ENCODE measurements at places on chromosomes 11 and 22. TPM values are rescaled to one million over a fixed set of nuclear protein-coding genes. Genes with fewer than 3 reads are reported as not detected.
A peak's percentile ranks its signal among the peaks of the same experiment; 100 is the strongest.

FJX1 gene
- 7.9 TPM for total RNA-seq

DNA sequence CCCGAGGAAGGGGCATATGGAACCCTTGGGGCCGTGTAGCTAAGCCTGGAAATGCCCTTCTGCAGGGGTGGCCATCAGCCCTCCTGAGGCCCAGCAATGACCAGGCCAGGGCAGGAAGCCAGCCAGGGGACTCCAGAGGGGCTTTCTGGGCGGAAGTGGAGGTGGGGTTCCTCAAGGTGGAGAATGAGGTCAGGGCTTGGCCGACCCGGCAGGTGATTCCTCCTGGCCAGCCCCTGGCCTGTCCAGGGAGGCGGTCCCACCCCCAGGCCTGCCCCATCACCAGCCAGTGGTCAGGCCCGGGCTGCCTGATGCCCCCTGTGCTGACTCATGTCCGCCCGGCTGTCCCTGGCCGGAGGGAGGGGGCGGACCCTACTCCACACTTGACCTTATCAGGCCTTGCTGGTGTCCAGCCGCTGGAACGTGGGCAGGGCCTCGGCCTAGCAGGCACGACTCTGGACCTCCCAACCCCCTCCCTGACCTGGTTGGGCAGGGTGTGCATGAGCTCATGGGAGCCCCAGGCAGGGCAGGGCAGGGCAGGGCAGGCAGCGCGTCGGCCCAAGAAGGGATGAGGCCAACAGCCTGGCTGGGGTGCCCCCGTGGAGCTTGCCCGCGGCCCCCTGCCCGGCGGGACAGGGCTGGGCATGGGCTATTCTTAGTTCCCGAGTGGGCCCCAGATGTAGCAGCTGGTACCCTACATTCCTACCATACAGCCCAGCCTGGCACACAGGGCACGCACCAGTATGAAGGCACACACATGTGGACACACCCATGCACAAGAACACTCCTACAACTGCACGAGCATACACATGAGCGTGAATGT lies 35.9 kb downstream of the RPL3 start:
- DNase-seq: no peak

GRCh38 chr11:62705880-62706849 lies 1.1 kb downstream of the BSCL2 start:
- DNase-seq: peak; percentile 98

DNA sequence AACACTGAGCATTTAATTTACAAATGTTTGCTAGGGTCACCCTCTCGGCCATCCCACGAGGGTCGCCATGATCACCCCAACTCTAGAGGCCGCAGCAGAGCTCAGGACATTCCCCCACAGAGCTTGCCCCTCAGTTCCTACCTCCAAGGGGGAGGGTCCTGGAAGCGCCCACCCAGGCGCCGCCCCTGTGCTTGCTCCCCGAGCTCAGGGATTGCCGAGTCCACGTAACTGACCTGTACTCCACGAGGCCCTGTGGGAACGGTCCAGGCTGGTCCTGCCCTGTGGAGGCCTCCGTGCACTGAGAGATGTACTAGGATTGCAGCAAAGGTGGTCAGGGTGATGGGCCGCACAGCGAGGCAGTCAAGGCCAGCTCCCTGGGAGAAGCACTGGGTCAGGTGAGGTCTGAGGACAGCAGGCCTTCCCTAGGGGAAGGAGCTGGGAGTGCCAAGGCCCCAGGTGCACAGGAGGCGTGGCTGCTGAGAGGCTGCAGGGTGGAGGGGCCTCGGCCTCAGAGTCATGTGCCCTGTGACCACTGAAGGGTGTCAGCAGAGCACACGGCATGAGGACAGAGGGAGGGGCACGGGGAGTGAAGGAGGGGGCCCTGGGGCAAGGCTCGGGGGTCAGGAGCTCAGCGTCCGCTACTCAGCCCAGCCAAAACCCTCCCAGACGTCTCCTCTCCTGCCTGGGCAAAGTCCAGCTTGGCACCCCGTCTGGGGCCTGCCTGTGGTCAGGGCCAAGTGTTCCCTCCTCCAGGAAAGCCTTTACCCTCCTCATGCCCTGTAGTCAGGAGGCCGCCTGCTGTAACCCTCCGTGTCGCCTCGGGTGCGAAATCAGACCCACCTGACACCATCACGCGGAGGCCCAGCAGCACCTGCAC lies 2.4 kb upstream of the MIOX start:
- peak; percentile 80 for DNase-seq

DNA sequence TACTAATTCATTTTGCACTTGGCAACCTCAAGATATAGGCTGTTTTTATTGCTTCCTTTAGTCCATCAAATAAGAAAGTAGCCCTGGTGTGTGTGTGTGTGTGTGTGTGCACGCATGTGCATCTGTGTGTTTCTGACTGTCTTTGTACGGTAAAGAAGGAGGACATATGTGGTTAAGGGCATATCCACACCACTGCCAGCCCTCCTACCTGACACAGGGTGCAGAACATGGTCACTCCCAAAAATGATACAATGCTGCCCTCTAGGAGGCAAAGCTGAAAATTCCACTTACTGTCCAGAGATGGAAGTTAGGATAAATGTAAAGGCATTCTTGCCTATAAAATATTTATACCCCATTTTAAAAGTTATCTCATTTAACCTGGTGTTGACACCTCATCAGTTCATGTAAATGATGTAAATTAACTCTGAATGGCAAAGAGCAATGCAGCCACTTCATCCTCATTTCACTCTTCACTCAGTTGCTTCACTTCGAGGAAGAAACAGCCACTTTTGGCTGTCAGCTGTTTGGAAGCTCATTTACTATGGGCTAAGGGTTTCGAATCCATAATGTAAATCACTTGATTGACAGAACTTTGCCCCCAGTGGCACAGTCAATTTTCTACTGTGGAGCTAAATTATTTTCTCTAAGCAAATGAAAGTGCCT lies 83.1 kb upstream of the MTNR1B start:
- DNase-seq: peak; percentile 90

DNA sequence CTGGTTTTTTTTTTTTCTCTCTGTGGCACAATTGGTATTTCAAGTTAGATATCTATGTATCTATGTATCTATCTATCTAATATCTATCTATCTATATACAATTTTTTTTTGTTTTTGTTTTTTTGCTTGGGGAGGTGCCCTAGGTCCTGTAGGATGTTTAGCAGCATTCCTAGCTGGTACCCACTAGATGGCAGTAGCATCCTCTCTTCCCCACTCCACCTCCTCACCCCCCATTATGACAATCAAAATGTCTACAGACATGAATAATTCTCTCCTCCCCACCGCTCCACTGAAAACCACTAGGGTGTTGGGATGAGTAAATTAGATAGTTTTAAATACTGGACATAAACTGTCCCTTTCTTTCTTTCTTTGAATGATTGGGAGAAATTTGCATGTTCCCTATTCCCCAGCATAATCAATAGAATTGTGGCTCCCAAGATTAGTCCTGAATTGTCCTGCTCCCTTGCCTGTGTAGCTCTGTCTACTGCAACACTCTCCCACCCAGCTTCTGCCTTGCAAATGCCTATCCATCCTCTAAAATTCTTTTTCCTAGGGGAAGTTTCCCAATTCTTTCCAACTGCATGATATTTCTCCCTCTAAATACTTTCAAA lies 1152.4 kb downstream of the LRRC4C start:
- DNase-seq: peak; percentile 29

Measured in kidney (tissue), 22 donors.